ENCODE measurements at places on chromosomes 7 and 10. TPM values are rescaled to one million over a fixed set of nuclear protein-coding genes. Genes with fewer than 3 reads are reported as not detected.

SLC13A1 gene
- total RNA-seq: not detected

COL13A1 gene
- 6.4 TPM for total RNA-seq

CALML5 gene
- not detected for total RNA-seq

TMEM106B gene
- total RNA-seq: 41.6 TPM

VWDE gene
- total RNA-seq: under 0.01 TPM

TBXAS1 gene
- 2.1 TPM for total RNA-seq

PWWP2B gene
- total RNA-seq: 14.1 TPM

NCOA4 gene
- total RNA-seq: 145 TPM

DNA sequence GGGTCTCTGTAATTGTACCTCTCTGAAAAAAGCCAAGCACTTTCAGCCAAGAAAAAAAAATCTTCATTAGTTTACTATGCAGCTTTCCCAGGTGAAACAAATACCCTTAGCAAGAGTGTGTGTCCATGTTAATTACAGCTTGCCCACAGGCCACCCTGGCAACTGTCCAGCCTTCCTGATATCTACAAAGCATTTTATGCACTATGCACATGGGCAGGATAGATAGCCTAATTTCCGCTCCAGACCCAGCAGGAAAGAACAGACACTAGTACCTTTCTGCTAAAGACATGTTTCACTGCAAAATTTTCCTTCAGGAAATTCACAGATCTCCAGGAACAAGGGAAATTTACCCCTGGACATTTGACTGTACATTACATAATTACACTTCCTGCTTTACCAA, 24.4 kb downstream of the CACNA2D1 start:
- H3K4me1 ChIP-seq: peaks cover 3% of the 10 kb centered on the region
- no peaks in the 10 kb centered on the region for H3K27me3 ChIP-seq
- H3K36me3 ChIP-seq: no peaks in the 10 kb centered on the region
- no peak for DNase-seq

DNA sequence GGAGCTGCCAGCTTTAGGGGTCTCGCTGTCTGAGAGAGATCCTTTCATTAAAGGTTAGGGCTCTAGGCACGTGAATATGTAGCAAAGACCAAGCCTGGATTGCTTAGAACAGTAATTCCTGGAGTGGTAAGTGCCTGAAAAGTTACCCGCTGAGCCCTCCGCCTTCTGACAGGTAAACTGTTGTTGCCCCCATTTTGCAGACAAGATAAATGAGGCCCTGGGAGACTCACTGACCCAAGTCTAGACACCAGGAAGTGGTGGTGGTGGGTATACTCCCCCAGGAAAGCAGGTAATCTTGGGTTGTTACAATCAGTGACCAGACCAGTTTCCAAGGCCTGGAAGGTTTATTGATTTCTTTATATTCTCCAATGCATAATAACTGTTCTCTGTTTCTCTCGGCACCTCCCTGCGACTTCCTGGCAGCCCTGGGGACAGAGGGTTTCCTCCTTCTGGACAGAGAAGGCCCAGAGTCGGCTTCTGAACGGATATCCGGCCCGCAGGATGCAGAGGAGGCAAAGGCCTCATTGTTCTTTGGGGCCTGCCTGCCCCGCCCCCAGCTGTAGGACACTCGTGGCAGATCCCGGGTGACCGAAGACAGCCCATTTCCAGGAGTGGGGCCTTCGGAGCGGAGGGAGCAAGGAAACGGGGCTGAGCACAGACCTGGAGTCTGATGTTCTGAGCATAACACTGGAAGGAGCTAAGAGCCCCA, 1.3 kb upstream of the GRK5 start:
- H3K4me1 ChIP-seq: peaks cover 16% of the 10 kb centered on the region
- no peaks in the 10 kb centered on the region for H3K27me3 ChIP-seq
- H3K36me3 ChIP-seq: no peaks in the 10 kb centered on the region
- H3K27ac ChIP-seq: peak overlapping the region; percentile 74

DNA sequence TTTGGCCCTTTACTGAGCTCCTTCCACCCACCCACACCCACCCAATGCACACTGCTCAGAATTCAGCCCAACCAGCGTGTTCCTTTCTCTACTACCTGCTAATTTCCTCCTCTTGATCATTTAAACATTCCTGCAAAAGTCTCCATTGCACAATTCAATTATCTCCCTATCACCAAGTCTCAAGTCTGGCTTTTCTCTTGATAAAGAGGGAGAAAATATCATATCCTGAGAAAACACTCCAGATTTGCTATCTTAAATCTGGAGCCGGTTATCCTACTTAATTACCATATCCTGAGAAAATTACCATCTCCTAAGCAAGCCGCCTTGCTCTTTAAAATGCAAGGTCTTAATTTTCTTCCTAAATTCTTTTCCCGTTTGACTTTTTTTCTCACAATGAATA, 505.5 kb downstream of the XPNPEP1 start:
- no peak for DNase-seq
- no peaks in the 10 kb centered on the region for H3K4me1 ChIP-seq
- no peaks in the 10 kb centered on the region for H3K27me3 ChIP-seq
- H3K36me3 ChIP-seq: no peaks in the 10 kb centered on the region
- no peak overlapping the region for H3K27ac ChIP-seq

- no peak overlapping the region for H3K27ac ChIP-seq
- no peaks in the 10 kb centered on the region for H3K27me3 ChIP-seq
- no peak overlapping the region for H3K4me3 ChIP-seq
- no peaks in the 10 kb centered on the region for H3K4me1 ChIP-seq
- H3K36me3 ChIP-seq: no peaks in the 10 kb centered on the region
Measured at GRCh38 chr7:68627247-68627864, 970.9 kb upstream of the AUTS2 start.

GRCh38 chr7:155205368-155206317, 92.0 kb upstream of the INSIG1 start:
- peak overlapping the region; percentile 99 for H3K27ac ChIP-seq
- peaks cover 9% of the 10 kb centered on the region for H3K4me1 ChIP-seq
- H3K27me3 ChIP-seq: no peaks in the 10 kb centered on the region
- no peak overlapping the region for H3K4me3 ChIP-seq
- no peaks in the 10 kb centered on the region for H3K36me3 ChIP-seq

- no peaks in the 10 kb centered on the region for H3K36me3 ChIP-seq
- peaks cover 2% of the 10 kb centered on the region for H3K4me1 ChIP-seq
Measured at GRCh38 chr7:121436136-121436535, 40.0 kb upstream of the FAM3C start.

GRCh38 chr7:10793995-10794775, 179.5 kb upstream of the PHF14 start:
- H3K27ac ChIP-seq: no peak overlapping the region
- H3K4me3 ChIP-seq: no peak overlapping the region
- no peaks in the 10 kb centered on the region for H3K4me1 ChIP-seq
- no peaks in the 10 kb centered on the region for H3K36me3 ChIP-seq
- no peaks in the 10 kb centered on the region for H3K27me3 ChIP-seq

- H3K4me3 ChIP-seq: no peak overlapping the region
- no peaks in the 10 kb centered on the region for H3K36me3 ChIP-seq
- no peak overlapping the region for H3K27ac ChIP-seq
Measured at GRCh38 chr10:22648547-22648961, 65.8 kb downstream of the PIP4K2A start.

DNA sequence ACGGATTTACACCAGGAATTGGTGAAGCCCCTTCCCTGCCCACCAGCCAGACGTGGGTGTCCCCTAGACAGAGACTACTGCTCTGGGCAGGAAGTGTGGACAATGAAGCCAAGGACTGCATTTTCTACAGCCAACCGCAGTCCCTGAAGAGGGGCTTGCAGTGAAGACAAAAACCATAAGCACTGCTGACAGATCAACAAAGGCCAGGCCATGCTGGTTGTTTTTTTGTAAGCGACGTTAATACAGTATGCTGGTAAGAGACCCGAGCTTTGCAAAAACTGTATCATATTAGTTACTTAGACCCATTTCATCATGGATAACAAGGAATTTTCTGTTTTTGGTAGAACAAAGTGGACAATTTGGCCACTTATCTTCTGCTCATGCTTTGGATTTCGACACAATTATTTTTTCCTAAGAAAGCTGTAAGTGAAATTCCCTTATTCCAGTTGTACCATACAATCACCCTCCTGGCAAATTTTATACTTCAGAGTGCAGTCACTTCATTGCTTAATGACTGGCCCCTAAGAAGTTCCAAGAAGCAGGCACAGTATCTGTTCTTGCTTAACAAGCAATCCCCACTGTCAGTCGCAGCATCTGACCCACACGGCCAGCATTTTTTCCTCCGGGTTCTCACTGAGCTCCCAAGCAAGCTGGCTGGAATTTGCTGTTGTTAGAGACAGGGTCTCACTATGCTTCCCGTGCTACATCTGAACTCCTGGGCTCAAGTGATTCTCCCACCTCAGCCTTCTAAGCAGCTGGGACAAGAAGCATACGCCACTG, 163.5 kb downstream of the PARD3 start:
- H3K27ac ChIP-seq: no peak overlapping the region
- no peaks in the 10 kb centered on the region for H3K36me3 ChIP-seq
- no peak for DNase-seq
- H3K27me3 ChIP-seq: no peaks in the 10 kb centered on the region
- no peak overlapping the region for H3K4me3 ChIP-seq
- peaks cover 3% of the 10 kb centered on the region for H3K4me1 ChIP-seq

DNA sequence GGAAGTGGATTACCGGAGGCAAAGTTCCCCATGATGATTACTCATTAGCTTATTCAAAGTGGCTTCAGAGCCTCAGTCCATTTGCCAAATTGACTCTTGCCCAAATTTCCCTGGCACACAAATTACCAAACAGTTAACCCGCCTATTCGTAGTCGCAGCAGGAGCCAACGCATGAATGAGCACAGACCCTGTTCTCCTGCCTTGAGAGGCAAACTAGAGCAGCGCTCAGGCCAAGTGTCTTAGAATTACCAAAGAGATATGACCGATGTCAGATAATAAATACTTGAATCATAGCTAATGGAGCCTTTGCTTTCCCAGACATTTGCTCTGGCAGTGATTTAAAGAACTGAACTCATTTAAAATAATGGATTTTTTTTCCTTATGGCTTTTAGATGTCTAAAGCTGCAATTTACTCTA, 64.9 kb downstream of the CTTNBP2 start:
- H3K4me3 ChIP-seq: no peak overlapping the region
- H3K4me1 ChIP-seq: peaks cover 13% of the 10 kb centered on the region
- H3K27ac ChIP-seq: peak overlapping the region; percentile 42
- no peaks in the 10 kb centered on the region for H3K36me3 ChIP-seq
- H3K27me3 ChIP-seq: no peaks in the 10 kb centered on the region

GRCh38 chr10:20059084-20059835, 243.0 kb downstream of the PLXDC2 start:
- DNase-seq: peak; percentile 75
- H3K4me1 ChIP-seq: no peaks in the 10 kb centered on the region
- H3K4me3 ChIP-seq: no peak overlapping the region
- no peaks in the 10 kb centered on the region for H3K27me3 ChIP-seq
- no peak overlapping the region for H3K27ac ChIP-seq

- no peaks in the 10 kb centered on the region for H3K27me3 ChIP-seq
- no peak overlapping the region for H3K27ac ChIP-seq
Measured at GRCh38 chr10:111098679-111099437, 22.0 kb downstream of the ADRA2A start.

DNA sequence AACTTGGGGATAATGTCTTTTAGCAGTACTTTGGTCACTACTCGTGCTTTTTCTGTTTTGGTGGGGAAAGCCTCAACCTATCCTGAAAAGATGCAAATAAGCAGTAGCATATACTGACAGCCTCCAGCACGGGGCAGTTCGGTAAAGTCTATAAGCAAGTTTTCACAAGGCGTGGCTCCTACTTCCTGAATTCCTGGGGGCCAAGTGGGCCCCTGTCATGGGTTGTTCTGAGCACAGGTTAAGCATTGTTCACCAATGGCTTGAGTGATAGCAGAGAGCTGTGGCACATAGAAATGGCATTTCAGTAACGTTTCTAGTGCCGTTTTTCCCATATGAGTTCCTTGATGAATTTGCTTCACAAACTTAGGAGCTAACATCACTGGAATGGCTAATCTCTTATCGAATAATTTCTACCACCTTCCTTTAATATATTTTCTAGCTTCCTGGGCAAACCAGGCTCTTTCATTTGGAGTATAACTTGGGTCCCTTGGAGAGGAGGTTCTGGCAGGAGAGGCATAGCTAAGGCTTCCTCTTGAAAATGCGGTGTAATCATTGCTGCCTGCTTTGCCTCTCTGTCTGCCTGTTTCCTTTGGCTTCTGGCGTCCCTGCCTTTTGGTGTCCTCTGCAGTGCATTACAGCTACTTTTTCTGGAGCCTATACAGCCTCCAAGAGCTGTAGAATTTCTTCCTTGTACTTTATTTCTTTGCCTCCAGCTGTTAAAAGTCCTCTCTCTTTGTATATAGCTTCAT, 11.7 kb upstream of the ZNF239 start:
- H3K4me3 ChIP-seq: no peak overlapping the region
- H3K4me1 ChIP-seq: no peaks in the 10 kb centered on the region
- no peak overlapping the region for H3K27ac ChIP-seq
- no peak for DNase-seq
- no peaks in the 10 kb centered on the region for H3K27me3 ChIP-seq

- no peak for DNase-seq
- H3K27me3 ChIP-seq: no peaks in the 10 kb centered on the region
- no peaks in the 10 kb centered on the region for H3K36me3 ChIP-seq
- no peak overlapping the region for H3K27ac ChIP-seq
Measured at GRCh38 chr7:30171766-30172447, 37.1 kb downstream of the MTURN start.

DNA sequence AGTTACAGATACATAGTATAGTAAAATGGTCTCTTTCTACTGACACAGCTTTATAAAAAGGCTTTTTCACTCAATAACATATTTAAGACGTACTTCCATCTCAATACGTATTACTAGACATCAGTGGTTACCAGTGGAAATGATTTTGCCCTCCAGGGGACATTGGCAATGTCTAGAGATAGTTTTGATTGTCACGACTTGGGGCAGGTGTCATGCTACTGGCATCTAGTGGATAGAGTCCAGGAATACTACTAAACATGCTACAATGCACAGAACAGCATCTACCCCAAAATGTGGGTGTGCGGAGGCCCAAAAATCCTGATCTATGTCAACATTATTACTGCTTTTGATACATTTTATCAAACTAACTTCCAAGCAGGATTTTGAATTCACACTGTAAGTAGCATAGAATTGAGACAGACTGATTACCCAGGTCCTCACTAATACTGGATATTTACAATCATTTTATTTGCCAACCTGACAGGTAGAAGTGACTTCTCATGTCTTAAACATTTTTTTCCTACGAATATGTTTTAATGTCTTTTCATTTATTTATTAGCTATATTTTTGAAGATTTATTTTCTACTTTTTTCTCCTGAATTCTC, 53.8 kb downstream of the HGF start:
- H3K4me1 ChIP-seq: peaks cover 6% of the 10 kb centered on the region
- DNase-seq: peak; percentile 53
- H3K36me3 ChIP-seq: peaks cover 4% of the 10 kb centered on the region
- no peaks in the 10 kb centered on the region for H3K27me3 ChIP-seq
- no peak overlapping the region for H3K27ac ChIP-seq
